ENCODE measurements at places on chromosomes 1 and 21.

GRCh38 chr1:208834381-208835096, 590.4 kb upstream of the PLXNA2 start:
- no peak for DNase-seq

- peak; percentile 33 for DNase-seq
Observed at GRCh38 chr1:200075522-200075921, 48.0 kb downstream of the NR5A2 start.

DNA sequence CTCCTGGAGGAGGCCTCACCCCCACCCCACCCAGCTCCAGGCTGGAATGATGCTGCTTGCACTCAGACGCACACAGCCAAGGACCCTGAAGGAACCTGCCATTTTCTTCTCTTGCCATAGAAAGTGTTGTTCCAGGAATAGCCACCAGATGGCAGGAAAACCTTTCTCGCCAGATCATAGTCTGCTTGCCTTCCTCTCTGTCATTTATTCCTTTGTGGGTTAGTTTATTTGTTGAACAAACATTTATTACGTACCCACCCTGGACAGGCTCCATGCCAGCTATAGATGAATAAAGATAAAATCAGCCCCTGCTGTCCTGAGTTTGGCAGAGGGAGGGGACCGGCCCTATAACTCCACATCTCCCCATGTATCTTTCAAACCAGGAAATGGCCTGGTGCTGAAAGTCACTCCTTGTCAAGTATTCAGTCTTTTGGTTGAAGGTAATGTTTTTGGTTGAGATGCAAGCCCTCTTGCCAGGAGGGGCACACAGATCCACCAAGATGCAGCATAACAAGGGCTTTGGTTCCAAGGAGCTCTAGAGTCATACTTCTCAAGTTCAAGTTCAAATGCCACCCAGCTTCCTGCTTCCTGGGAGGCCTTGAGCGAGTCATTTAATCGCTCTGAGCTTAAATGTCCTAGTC, 7.0 kb upstream of the KCNC4 start:
- DNase-seq: peak; percentile 56

DNA sequence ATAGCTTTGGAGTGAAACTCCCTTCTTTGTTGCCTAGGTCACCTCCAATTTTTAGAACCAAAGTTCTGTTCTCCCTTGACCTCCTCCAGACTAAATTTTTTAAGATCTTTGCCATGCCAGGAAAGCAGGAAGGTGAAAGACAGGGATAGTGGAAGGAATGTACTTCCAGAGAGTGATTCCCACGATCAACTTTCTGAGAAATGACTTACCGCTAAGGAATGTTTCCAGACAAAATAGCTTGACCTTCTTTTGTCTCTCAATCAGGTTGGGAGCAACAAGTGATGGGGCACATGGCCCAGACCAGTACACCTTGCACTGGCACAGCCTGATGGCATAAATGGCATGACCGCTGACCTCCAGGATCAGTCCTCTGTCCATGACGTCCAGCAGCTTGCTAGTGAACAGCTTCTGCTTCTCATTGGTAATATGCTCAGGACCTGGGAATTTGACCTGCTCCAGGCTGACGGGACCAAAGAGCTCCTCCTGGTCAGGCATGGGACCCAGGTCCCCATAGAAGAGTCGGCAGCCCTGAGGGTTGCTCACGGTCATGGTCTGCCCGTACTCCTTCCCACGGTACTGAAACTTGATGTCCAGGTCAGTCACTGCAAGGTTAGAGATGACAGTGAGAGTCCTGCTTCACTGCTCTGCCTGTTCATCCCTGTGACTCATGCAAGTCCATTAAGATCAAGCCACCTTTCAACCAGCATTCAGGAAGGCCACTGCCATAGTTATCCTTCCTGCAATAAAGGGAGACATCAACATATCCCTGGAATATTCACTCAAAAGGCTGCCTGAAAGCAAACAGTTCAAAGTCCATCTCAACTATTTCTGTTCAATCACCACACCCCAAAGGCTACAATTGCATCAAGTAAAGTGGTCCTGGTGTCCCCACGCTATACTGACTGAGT, 6.2 kb upstream of the C1orf74 start:
- no peak for DNase-seq

- DNase-seq: no peak
Observed at GRCh38 chr21:46421191-46421750, 37.4 kb upstream of the DIP2A start.

GRCh38 chr1:182990413-182991144, 32.6 kb upstream of the LAMC1 start:
- no peak for DNase-seq

DNA sequence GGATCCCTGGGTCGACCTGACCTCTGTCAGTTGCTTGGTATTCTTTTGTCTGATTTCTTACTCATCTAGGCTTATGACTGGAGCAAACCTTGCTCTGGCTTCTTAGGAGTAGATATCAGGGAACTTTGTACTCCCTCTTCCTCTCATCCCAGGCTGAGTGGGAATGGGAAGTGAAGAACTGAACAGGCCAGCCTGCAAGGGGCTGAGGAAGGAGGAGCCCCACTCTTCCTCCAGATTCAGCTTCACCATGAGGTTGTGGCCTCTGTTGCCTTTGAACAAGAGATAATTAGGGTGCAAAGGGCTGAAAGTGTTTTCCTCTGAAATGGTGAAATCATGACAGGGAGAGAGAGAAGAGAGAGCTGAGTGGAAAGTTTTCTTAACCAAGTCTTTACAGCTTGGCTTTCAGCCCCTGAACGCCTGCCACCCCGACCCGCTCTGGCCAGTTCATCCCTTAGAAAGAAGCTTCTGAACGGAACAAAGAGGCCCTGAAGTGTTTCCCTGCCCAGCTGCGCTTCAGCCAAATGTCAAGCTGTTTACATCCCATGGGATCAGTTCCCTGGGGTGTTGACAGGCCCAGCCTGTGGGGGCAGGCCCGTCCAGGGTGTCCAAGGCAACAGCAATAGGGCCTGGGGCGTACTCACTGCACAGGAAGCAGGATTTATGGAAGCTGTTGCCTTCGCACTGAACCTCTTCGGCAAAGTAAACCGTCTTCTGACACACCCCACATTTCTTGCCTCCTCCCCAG, 11.2 kb downstream of the CSRP1 start:
- DNase-seq: no peak

GRCh38 chr1:22826604-22827580, 116.3 kb downstream of the EPHB2 start:
- DNase-seq: no peak

- DNase-seq: peak; percentile 76
Observed at GRCh38 chr1:172745014-172745413, 86.1 kb downstream of the FASLG start.

DNA sequence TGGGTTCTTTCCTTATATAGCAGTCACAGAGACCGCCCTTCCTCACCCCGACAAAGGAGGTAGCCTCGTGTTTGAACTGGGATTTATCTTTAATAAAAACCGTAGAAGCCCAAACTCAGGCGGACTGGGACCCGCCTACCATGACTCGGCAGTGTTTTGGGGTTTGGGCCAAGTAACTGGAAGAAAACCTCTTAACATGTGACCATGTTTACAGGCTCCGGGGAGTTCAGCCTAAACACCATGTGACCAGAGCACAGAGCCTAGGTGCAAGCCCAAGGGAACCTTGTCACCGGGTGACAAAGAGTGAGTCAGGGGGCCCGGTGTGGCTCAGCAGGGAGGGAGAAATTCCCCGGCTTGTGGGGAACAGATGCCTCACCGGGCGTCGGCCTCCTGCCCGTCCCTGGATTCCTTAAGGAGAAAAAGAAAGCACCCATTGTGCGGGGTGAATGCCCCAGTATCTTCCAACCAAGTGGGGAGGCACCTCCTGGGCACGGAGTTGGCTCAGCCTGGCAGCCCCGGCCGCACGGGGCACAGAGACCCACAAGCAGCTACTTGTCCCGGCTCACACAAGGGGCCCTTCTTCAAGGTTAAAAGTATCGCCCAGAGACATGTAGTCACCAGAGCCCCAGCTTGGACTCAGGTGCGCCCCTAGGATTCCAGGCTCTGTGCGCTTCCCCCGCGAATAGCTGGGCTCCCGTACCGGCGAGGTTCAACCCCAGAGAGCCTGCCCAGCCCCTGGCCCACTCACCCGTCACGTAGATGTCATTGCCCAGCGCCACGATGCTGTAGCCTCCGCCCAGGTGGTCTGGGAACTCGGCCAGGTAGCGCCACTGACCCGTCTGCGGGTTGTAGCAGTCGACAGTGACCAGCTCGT, 1.4 kb downstream of the KLHL21 start:
- peak; percentile 92 for DNase-seq

DNA sequence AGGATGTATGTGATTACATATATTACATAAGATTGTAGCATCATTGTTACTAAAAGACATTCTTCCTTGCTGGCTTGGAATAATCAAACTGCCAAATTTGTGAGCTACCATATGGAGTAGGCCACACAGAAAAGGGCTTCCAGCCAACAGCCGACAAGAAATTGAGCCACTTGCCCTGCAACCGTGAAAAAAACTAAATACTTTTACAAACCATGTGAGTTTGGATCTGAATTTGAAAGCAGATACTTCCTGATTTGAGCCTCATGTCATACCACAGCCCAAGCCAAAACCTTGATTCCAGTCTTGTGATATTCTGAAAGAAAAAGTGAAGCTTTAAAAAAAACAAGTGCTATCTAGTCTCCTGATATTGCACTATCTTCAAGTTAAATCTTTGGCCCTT, 55.6 kb upstream of the PRMT6 start:
- DNase-seq: no peak

- no peak for DNase-seq
Observed at GRCh38 chr1:27053977-27054753, 41.5 kb upstream of the TENT5B start.

GRCh38 chr1:181015251-181015615, 7.4 kb downstream of the STX6 start:
- DNase-seq: no peak

GRCh38 chr1:237527761-237528160, 363.0 kb downstream of the ZP4 start:
- DNase-seq: no peak

DNA sequence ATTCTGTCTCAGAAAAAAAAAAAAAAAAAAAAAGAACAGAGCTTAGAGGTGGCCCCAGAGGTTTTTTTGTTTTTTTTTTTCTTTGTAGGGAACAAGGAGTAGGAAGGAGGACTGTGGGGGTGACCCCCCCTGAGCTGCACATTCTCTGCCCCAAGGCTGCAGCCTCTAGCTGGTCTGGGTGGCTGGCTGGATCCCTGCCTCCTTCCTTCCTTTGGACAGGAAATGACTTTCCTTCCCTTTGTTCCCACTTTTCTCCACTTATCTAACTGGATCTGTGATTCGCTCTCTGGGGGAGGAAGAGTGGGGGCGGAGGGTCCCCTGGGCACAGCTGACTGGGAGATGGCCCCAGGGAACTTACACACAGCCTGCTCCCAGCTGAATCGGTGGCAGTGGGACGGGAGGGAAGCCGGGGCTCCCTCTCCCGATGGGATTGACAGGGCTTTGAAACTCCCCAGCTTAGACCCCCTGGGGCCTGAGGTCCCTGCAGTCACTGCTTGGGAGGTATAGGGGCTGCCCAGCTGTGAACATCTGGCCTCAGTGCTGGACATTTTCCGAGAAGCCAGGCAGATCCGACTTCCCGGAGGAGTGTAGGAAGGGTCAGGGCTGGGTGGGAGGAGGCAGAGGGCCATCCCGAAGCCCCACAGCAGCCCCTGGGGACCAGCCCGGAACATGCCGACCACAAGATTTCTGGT, 2.1 kb downstream of the FBLIM1 start:
- DNase-seq: no peak

- no peak for DNase-seq
Observed at GRCh38 chr1:64530969-64531692, 61.2 kb downstream of the CACHD1 start.

DNA sequence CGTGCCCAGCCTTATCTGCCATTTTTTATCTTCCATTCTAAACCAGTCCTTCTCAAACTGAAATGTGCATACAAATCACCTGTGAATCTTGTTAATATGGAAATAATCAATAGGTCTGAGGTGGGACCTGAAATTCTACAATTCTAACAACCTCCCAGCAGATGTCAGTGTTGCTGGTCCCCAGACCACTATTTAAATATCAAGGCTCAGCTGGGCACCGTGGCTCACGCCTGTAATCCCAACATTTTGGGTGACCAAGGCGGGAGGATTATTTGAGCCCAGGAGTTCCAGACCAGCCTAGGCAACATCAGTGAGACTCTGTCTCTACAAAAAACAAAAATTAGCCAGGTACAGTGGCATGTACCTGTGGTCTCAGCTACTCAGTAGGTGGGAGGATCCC, 4.1 kb downstream of the UQCRHL start:
- peak; percentile 56 for DNase-seq

DNA sequence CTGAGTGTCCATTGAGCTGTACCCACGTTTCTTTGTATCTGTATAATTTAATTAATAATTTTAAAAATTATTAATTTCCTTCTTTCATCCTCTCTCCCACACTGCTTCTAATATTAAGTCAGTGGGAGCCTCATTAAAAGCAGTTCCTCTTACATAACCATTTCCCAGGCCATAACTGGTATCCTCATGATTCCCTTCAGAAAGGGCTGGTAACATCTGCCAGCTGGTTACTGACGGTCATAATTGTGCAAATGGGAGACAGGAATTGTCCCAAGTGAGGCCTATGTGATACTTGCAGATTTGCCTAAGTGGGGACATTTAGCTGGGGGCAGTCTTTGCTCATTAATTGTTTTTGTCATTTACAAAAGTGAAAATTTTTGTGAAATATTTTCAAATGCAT, 69.0 kb upstream of the SPAG17 start:
- no peak for DNase-seq

GRCh38 chr1:204472660-204473059, 21.9 kb downstream of the PIK3C2B start:
- DNase-seq: no peak

DNA sequence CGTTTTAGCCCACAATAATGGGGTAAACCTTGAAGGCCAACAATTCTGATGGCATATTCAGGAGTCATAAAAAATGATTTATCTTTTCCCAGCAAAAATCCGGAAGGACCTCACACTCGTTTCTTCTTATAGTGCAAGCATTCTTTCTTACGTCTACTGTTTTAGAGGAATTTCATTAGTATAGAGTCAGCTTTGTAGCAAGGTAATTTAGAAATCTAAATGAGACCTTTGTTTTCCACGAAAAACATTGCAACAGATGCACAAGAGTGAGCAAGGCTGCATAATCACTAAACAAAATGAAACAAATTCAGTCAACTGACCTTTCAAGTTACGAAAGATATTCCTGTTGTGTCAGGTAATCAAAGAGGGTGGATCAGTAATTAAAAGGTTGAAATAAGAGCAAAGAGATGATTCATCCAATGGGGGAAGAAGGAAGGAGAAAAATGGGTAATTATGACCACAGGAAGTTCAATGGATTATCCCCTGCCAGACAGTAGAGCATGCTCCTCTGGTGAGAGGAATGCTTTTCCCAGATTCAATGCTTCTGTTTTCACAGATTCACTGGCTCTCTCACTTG, 560 bp upstream of the CSDE1 start:
- DNase-seq: no peak

GRCh38 chr1:200706111-200706814, 32.4 kb upstream of the CAMSAP2 start:
- no peak for DNase-seq
